ENCODE measurements at places on chromosomes 2 and 18. TPM values are rescaled to one million over a fixed set of nuclear protein-coding genes. Genes with fewer than 3 reads are reported as not detected.
A peak's percentile ranks its signal among the peaks of the same experiment; 100 is the strongest.

GRCh38 chr2:150133623-150134022 lies 353.8 kb downstream of the RND3 start:
- no peak for DNase-seq

GRCh38 chr18:34710934-34711333 lies 836 bp downstream of the DTNA start:
- peak; percentile 65 for DNase-seq

PIGN gene
- polyA plus RNA-seq = 37.7 TPM

DNA sequence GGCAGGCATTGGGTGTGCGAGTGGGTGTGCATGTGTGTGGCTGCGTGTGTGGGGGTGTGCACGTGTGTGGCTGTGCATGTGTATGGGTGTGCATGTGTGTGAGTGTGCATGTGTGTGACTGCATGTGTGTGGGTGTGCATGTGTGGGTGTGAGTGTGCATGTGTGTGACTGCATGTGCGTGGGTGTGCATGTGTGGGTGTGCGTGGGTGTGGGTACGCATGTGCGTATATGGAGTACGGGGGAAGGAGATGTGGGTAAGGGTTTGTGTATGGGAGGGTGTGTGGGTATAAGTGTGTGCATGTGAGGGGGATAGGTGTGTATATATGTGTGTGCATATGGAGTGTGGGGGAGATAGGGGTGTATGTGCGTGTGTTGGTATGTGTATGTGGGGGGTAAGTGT lies 136.4 kb downstream of the FAM210A start:
- no peak for DNase-seq

- no peak for DNase-seq
These were observed 80.1 kb downstream of the LAMA1 start for GRCh38 chr18:7037470-7037869.

DNA sequence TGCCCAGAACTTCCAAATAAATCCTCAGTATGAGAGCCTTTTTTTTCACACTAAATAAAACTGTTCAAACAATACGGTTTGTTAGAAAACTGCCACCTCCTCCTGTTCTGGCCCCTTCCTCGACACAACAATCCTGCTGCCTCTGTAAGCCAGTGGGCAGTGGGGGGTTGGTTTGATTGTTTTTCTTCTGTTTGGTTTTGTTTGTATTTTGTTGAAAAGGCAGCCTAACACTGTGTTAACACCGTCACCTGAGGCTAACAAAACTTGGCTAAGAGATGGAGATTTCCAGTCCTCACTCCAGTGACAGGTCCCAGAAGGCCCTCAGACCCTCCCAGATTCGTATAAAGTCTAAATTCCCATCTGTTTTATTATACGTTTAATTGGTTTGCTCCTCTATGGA lies 402.1 kb downstream of the ZNF521 start:
- DNase-seq = no peak

EVA1A gene
- 16.3 TPM for polyA plus RNA-seq

- DNase-seq = no peak
These were observed 526 bp downstream of the PRKRA start for GRCh38 chr2:178450524-178450773.

DNA sequence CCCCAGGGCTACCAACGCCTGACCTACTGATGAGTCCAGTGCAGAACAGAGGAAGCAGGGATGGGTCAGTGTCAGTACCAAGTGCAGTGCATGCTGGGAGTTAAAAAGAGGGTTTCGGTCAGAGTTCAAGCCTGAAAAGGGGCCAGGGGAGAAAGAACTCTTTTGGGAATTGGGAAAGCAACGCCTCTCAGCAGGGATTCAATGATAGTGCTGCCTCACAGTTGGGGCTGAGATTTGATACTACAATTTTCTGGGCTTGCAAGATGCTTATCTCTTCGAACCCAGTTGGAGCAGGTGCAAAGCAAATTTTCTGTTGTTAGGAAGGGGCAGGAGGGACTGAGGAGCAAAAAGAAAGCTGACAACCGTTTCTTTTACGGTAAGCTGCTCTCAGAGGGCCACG lies 82.6 kb downstream of the CERKL start:
- DNase-seq = no peak

ALK gene
- polyA plus RNA-seq = 0.22 TPM

HMSD gene
- polyA plus RNA-seq = 2.6 TPM

TCF7L1 gene
- 58.2 TPM for polyA plus RNA-seq

GRCh38 chr2:240557101-240557751 lies 562 bp downstream of the ANKMY1 start:
- no peak for DNase-seq

DNA sequence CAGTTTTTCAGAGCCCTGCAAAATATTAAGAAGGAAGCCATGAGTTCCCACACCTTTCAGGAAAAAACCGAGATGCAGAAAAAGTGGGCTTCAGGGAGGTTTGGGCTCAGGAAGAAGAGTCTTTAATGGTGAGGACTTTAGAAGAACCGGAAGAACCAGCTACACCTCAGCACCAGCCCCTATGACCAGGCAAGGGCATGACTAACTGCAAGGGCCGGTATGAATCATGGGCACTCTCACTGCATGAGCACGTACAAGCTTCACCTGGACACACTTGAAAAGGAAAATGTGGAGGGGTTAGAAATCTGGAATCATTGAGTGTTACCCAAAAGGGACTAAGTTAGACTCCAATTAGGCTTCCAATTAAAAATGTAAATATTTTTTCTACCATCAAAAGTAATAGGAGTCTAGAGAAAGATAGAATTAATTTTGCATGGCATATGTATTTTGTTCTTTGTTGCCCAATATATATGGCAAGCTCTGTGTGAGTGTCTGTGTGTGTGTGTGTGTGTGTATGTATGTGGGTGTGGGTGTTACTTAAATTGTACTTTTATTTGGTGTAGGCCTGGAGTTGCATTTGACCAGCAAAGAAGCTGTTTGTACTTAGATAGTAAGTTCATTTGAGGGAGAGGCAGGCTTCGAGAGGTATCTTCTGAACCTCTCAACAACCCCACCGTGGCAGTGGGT lies 66.5 kb upstream of the THUMPD2 start:
- no peak for DNase-seq

TRABD2A gene
- 0.30 TPM for polyA plus RNA-seq

PLB1 gene
- polyA plus RNA-seq = 1.3 TPM

CYP27C1 gene
- 9.5 TPM for polyA plus RNA-seq

GRCh38 chr2:122166820-122167219 lies 411.4 kb downstream of the TSN start:
- DNase-seq = no peak

- no peak for DNase-seq
These were observed 77.3 kb downstream of the LPIN2 start for GRCh38 chr18:2935438-2936192.

GRCh38 chr2:227450311-227450841 lies 21.6 kb upstream of the AGFG1 start:
- no peak for DNase-seq

- DNase-seq = no peak
These were observed 4.8 kb upstream of the PDIA6 start for GRCh38 chr2:10817413-10817812.

DNA sequence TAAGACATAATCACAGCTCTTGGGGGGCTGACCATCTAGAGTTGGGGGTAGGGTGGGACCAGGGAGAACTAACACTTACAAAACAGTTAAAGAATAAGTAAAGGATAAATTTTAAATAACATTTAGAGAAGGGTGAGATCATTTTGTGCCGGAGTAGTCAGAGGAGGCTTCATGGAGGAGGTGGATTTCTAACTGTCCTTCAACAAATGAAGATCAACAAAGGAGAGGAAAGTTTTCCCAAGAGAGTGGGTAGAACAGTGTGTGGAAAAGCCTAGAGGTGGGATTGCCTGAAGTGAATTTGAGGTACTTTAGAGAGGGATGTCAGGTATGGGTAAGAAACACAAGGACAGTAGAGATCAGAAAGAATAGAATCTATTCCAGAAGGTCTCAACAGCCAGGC lies 7.3 kb downstream of the PROKR1 start:
- DNase-seq = no peak

DNA sequence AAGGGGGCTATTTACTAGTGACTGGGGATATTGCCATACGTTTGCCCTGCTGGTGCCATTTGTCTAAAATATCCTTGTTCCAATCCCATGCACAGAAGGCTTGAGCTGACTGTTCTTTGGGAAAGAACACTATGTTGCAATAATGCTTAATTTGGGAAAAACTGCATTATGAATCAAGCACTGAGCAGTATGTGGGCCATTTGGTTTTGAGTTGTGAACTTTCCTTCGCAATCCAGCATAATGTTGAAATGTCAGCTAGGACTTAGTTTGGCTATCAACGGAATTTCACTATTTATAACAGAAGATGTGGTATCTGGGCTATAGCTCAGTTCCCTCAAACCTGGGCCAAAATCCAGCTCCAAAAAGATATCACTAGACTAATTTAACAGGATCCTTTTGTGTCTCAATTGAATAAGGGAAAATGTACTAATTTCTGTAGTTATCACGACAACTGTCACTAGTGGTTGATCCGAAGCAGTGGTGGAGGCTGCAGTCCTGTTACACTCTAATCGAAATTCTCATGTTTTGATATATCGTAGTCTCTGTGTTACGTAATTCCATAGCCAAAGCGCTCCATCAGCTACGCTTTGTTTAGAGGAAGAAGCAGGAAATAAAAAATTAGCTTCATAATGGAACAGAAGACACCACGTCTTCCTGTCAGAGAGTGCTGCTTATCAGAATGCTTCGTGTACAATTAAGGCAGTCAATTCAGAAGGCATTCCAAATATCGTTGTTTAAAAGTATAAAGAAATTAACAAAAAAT lies 686.8 kb upstream of the SALL3 start:
- no peak for DNase-seq

- no peak for DNase-seq
These were observed 116.4 kb upstream of the CAPN13 start for GRCh38 chr2:30923623-30924022.

B4GALT6 gene
- 19.7 TPM for polyA plus RNA-seq

- DNase-seq = no peak
These were observed 134.2 kb downstream of the WDSUB1 start for GRCh38 chr2:159152128-159152778.

TM4SF20 gene
- polyA plus RNA-seq = 0.16 TPM

DNA sequence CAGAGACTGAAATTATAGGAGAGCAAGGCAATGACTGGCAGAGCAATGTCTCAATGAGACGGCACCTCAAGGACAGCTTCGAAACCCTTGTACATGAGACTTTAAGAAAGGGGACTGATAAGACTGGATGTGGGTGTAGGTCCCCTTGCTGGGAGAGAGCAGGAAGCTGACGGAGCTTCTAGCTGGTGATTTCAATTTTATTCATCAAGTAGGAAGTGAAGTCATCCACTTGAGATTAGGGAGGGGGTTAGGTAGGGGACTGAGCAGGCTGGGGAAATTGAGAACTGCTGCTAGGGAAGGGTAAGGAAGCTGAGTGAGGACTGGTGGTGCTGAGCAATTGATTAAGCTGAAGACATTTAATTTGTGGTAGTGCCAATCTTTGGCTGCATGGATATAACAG lies 99.5 kb upstream of the ITGB6 start:
- no peak for DNase-seq

DNA sequence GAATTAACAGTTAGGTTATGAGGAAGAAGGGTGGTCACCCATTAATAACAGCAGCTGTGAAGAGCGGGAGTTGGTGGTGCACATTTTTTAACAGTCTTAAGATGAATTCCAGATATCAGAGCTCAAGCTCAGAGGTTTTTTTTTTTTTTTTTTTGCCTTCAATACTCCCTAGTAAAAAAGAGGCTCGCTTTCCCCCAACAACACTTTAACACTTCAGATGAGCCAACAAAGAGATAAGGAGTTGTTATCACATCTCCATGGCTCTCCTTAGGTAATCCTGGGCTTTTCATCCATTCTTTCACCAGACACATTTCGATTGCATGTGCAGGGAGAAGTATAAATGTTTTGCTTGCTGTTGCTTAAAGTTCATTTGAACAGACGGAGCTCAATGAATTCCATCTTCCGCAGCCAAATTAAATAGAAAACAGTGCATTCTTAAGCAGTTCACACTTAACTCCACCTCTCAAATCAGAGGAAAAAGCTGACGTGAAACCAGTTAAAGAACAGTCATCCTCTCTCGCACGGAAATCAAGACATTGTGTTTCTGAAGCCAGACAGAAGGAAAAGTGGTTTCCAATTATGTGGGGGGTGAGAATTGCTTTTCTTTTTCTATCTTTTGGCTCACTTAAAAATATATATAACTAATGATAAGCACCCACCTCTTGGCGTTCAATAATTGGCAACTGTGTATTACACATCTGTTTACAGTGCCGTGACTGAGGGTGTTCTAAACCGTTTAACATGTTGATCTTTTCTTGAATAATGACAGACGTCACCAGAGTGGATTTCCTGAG lies 118.2 kb downstream of the ZNF521 start:
- no peak for DNase-seq

DNA sequence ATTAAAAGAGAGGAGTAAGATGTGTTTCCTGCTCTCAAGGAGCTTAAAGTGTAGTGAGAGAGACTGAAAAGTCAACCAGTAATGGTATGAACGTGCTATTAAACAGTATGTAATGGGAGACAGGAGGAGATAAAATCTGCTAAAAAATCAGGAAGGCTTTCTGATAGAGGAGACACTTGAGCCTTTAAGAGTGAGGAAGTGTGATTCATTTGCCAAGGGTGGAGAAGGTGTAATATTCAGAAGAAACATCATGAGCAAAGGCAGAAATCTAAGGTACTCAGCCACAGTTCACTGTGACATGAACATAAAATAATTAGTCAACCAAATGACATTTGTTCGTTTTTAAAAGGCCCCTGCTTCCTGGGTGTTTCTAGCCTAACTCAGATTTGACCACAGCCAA lies 137.8 kb upstream of the SKOR2 start:
- DNase-seq = no peak

TEKT4 gene
- polyA plus RNA-seq = 0.20 TPM

DNA sequence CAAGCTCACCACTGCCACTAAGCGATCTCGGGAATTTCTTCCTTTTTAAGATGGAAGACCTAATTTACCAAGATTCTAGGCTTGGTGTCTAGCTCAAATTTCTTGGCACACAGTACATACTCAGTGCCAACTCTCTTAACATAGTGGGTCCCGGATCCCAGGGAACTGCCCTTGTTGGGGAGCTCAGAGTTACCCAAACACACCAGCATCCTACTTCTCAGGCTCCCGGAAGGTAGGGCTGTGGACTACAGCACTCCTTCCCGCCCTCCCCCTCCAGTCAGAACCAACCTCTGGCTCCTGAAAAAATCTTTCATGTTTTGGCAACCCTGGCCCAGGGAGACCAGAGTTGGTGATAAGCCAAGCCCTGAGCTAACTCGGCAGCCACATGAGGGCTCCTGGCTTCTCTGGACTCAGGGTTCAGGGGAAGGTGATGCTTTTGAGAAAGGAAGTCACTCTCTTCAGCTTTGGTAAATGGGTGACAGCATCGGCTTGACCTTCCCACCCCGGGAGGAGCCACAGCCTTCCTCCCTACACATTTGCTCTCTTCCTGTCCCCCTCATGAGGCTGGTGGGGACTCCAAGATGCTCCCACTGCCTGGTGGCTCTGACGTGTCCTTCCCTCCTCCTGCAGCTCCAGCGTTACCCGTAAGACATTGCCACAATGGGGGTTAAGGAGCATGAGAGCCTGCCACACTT lies 8.8 kb downstream of the ODC1 start:
- DNase-seq = no peak

GRCh38 chr2:64219149-64219548 lies 74.9 kb upstream of the PELI1 start:
- no peak for DNase-seq

EPHA4 gene
- polyA plus RNA-seq = 65.0 TPM

POTEI gene
- polyA plus RNA-seq = 0.21 TPM

ERBB4 gene
- 49.7 TPM for polyA plus RNA-seq

GRCh38 chr2:71303849-71304248 lies 27.7 kb upstream of the ZNF638 start:
- DNase-seq = no peak

- DNase-seq = no peak
These were observed 37.6 kb downstream of the HJURP start for GRCh38 chr2:233816771-233817170.
